ENCODE measurements at places on chromosomes 7 and 10. TPM values are rescaled to one million over a fixed set of nuclear protein-coding genes. Genes with fewer than 3 reads are reported as not detected.
A peak's percentile ranks its signal among the peaks of the same experiment; 100 is the strongest.

Gene SPDYE6
- total RNA-seq, result not detected

Gene CPXM2
- total RNA-seq, result not detected

Gene CFTR
- not detected for total RNA-seq

Gene NUTM2D
- 2.7 TPM for total RNA-seq

Gene TMEM213
- total RNA-seq, result not detected

Gene SOSTDC1
- not detected for total RNA-seq

Gene PGAM2
- 0.38 TPM for total RNA-seq

Gene PAX2
- total RNA-seq, result not detected

- H3K4me3 ChIP-seq, result no peak overlapping the region
- H3K36me3 ChIP-seq, result no peaks in the 10 kb centered on the region
- no peaks in the 10 kb centered on the region for H3K4me1 ChIP-seq
- H3K27me3 ChIP-seq, result no peaks in the 10 kb centered on the region
- H3K27ac ChIP-seq, result no peak overlapping the region
These were observed 42.0 kb upstream of the ADGRA1 start for GRCh38 chr10:133045556-133046389.

GRCh38 chr10:132166216-132166950, 20.4 kb upstream of the DPYSL4 start:
- H3K27me3 ChIP-seq, result no peaks in the 10 kb centered on the region
- H3K4me1 ChIP-seq, result peaks cover 15% of the 10 kb centered on the region
- no peak overlapping the region for H3K27ac ChIP-seq
- H3K4me3 ChIP-seq, result no peak overlapping the region

DNA sequence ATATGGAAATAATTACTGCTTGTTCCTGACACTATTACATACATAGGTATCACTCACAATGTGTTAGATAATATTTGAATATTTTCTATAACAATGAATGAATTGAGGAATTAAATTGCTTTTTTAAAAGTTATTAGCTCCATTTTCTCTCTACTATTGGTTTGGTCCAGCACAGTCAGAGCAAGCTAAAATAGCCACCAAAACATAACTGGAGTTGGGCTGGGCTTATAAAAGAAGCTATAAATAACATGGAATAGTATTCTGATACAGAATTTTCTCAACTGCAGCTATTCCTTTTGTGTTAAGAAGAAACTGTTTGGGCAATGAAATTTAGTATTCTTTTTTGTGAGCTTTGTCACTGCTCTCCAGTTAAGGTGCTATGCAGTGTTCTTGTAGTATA, 142.6 kb upstream of the LRRN3 start:
- H3K36me3 ChIP-seq, result no peaks in the 10 kb centered on the region
- DNase-seq, result no peak
- no peaks in the 10 kb centered on the region for H3K27me3 ChIP-seq
- H3K27ac ChIP-seq, result no peak overlapping the region

- no peak overlapping the region for H3K4me3 ChIP-seq
- H3K27me3 ChIP-seq, result no peaks in the 10 kb centered on the region
- DNase-seq, result no peak
These were observed 28.0 kb downstream of the DNAJC1 start for GRCh38 chr10:21975378-21975990.

GRCh38 chr7:93921186-93921585, 349 bp upstream of the GNG11 start:
- no peaks in the 10 kb centered on the region for H3K4me1 ChIP-seq
- peaks cover 8% of the 10 kb centered on the region for H3K27me3 ChIP-seq
- no peak overlapping the region for H3K4me3 ChIP-seq
- no peak overlapping the region for H3K27ac ChIP-seq
- DNase-seq, result no peak
- H3K36me3 ChIP-seq, result no peaks in the 10 kb centered on the region

- H3K27ac ChIP-seq, result no peak overlapping the region
- DNase-seq, result no peak
- H3K4me1 ChIP-seq, result peaks cover 27% of the 10 kb centered on the region
- no peak overlapping the region for H3K4me3 ChIP-seq
- H3K36me3 ChIP-seq, result peaks cover 61% of the 10 kb centered on the region
These were observed 19.8 kb downstream of the ZNF107 start for GRCh38 chr7:64685741-64686140.

DNA sequence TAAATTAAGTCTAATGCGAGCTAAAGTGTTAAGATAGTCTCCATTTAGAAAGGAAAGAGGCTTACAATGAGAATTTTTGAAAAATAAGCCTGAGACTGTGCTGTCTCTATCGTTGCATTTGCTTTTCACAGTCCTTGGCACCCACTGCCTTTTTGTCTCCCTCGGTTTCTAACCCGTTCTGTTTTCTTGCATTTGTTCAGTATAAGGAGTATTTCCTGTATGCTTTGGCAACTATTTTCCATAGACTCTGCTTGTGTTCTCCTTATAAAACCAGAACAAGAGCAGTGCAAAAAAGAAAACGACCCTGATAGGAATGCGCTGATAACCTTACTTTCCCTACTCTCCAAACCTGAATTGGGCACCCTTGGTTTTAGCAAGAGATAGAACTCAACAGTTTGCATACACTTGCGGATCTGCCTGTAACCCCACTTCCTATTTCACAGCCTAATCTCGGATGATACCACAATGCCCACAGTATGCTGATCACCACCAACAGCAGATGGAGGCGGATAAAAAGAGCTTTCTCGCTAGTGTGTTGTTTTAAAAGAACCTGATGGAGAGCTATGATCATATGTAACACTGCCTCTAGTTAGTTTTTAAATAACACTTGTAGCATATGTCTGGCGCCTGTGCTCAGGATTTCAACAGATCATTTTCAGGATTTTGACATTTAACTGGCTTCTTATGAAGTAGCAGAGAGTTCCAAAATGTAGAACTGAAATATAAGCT, 1.6 kb upstream of the ARHGAP12 start:
- DNase-seq, result peak; percentile 47
- peak overlapping the region; percentile 77 for H3K27ac ChIP-seq
- H3K36me3 ChIP-seq, result no peaks in the 10 kb centered on the region
- peaks cover 26% of the 10 kb centered on the region for H3K4me1 ChIP-seq

DNA sequence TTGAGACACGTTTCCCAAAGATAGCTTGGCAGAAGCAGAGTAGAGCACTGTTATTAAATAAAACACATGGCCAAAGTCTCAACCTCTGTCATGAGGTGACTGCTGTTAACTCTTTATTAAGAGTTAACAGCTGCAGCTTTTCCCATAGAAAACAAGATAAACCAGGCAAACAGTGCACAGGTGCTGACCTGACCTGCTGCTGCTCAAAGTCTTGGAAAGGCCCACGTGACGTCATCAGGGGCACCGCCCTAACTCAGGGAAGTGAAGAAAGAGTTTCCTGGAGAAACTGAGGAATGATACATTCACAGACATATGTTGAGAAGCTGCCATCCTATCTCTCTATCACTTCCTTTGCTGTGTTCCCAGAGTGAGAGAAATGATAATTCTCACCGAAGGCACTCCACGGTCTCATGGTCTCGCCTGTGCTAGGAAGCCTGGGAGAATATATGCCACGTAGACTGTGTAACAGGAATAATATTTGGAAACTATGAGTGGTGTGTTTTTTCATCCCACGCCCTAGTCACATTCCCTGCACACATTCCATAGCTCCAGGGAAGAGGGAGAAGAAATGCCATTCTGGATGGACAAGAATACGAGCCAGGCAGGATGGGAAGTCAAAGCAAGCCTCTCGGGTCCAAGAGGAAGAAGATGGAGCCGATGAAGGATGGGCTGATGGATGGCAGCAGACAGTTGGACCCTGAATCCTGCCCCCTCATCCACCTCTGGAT, 146.2 kb upstream of the NFE2L3 start:
- H3K27me3 ChIP-seq, result no peaks in the 10 kb centered on the region
- H3K4me1 ChIP-seq, result no peaks in the 10 kb centered on the region
- no peaks in the 10 kb centered on the region for H3K36me3 ChIP-seq
- H3K4me3 ChIP-seq, result no peak overlapping the region

DNA sequence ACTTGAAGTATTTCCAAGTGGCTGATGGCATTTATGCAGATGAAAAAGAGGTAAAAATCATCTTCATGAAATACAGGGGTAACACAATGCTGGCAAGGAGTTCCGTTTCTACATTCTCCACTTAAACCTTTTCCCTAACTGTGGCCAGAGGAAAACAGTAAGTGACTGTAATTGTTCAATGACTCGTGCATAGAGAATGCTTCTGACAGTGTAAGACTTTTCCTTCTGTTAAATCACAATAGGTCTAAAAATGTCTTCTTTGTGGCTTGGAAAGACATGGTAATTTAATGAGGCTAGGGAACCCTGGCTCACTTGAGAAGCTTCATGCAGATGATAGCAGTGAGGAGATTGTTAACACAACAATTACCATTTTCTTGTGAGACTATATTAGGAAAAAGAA, 50.3 kb upstream of the RSU1 start:
- H3K36me3 ChIP-seq, result no peaks in the 10 kb centered on the region
- no peak for DNase-seq
- no peak overlapping the region for H3K27ac ChIP-seq
- H3K27me3 ChIP-seq, result no peaks in the 10 kb centered on the region
- H3K4me1 ChIP-seq, result no peaks in the 10 kb centered on the region
- H3K4me3 ChIP-seq, result no peak overlapping the region

DNA sequence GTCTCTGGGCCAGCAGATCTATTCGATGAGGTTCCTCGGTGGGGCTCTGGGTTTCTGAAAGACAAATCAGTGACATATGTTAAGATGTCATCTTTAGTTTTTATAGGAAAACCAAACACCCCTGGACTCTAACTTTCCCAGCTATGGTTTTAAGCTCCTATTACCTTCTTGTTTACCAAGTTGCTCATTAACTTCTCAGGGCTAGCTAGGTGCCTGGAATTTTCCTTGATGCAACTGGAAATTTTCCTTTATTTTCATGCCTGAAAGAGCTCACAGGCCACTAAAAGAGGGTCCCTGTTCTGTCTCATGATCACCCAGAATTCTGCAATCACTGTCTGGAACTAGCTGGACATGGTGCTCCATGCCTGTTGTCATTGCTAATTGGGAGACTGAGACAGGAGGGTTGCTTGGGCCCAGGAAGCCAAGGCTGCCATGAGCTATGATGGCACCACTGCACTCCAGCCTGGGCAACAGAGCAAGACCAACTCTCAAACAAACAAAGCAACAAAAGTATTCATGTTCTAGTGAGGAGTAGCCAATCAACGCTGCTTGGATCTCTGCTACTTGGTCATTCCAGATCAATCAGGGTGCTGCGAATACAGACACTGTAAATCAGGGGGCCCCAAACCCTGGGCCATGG, 1173.5 kb upstream of the AUTS2 start:
- H3K4me1 ChIP-seq, result no peaks in the 10 kb centered on the region
- no peaks in the 10 kb centered on the region for H3K27me3 ChIP-seq
- DNase-seq, result no peak
- H3K36me3 ChIP-seq, result no peaks in the 10 kb centered on the region
- no peak overlapping the region for H3K4me3 ChIP-seq

DNA sequence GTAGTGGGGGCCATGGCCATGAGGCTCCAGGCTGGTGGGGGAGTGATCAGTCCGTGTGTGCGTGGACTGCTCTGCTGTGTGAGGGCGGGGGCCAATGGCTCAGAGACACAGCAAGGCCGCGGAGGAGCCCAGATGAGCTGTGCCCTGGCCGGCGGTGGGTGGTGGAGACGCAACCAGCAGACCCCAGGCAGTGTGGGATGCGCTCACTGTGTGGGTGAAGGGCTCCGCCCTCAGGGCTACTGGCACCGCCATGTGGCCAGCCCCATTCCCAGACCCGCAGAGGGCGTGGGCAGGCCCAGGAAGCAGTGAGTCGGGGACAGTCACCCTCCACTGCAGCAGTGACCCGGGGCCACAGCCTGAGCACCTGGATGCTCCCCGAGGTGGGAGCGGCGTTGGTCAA, 9.1 kb downstream of the NKX6-2 start:
- H3K27me3 ChIP-seq, result no peaks in the 10 kb centered on the region
- H3K27ac ChIP-seq, result no peak overlapping the region
- DNase-seq, result no peak
- H3K4me3 ChIP-seq, result no peak overlapping the region

- peaks cover 84% of the 10 kb centered on the region for H3K4me1 ChIP-seq
- peak overlapping the region; percentile 42 for H3K4me3 ChIP-seq
- no peak for DNase-seq
- no peak overlapping the region for H3K27ac ChIP-seq
- no peaks in the 10 kb centered on the region for H3K36me3 ChIP-seq
These were observed 30.1 kb downstream of the APBB1IP start for GRCh38 chr10:26468291-26468690.

DNA sequence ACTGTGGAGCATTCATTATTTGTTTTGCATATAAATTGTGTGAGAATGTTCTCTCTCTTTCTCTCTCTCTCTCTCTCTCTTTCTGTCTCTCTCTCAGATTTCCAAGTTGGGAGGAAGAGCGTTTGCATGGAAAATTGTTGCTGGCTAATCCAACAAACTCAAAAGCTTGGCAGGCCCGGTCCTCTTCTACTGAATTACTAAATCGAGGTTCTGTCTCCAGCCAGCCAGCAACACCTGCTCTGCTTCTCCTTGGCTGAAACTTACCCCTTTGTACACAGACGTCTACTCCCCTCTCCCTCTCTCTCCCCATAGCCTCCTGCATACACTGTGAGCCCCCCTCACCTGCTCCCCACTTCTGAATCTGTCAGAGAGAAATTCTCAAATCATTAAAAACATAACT, 996.4 kb upstream of the AUTS2 start:
- no peaks in the 10 kb centered on the region for H3K4me1 ChIP-seq
- no peak overlapping the region for H3K4me3 ChIP-seq
- no peaks in the 10 kb centered on the region for H3K27me3 ChIP-seq
- no peak for DNase-seq
- H3K36me3 ChIP-seq, result no peaks in the 10 kb centered on the region

GRCh38 chr10:3876350-3876962, 91.4 kb upstream of the KLF6 start:
- no peaks in the 10 kb centered on the region for H3K27me3 ChIP-seq
- H3K4me1 ChIP-seq, result peaks cover 59% of the 10 kb centered on the region
- no peaks in the 10 kb centered on the region for H3K36me3 ChIP-seq
- no peak for DNase-seq
- H3K27ac ChIP-seq, result peak overlapping the region; percentile 91

DNA sequence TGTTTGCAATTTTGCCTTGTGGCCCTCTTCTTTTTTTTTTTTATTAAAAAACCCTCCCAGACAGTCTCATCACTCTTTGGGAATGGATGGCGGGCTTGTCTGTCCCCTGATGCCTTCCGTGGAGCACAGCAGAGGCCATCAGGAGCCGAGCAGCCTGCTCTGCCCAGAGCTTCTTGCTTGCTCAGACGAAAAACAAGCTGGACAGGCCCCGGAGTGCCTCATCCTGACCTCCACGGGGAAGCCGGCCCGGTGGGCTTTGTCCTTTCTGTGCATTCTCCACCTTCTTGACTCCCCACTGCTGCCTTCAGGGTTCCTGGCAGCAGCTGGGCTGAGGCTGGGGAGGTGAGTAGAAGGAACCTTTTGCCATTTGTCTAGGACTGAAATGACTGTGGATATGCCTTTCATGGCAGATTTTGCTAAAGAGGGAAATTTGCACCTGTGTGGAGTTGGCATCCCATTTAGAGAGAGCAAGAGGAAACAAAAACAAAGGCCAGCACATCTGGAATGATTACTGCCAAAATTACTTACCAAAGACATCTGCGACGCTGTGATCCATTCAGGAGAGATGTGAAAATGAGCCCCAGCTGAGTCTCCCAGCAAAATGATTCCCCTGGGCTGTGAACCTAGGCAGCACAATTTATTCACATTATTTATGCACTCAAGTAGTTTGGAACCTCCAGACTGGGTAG, 108.3 kb downstream of the AOAH start:
- no peak overlapping the region for H3K27ac ChIP-seq
- H3K27me3 ChIP-seq, result no peaks in the 10 kb centered on the region
- H3K4me1 ChIP-seq, result no peaks in the 10 kb centered on the region
- DNase-seq, result no peak
- H3K4me3 ChIP-seq, result no peak overlapping the region

All from CD8-positive, alpha-beta memory T cell (primary cell).